ENCODE measurements at places on chromosomes 7 and 10.

DNA sequence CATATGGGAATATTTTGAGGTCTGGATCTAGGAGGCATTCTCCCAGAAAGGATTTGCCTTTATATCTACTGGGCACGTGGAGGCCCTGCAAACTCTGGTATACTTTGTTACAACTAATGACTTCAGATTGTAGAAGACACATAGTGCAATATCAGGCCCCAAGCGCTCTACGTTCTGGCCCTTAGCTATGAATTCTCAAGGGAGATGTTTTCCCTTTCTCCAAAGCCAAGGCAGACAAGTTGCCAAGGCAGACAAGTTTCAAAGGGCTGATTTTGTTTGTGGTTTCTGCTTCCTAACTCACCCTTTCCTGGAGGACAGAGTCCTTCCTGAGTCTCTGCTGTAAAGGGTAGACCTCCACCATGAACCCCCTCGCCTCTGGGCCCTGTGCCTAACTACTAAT lies 99.4 kb upstream of the CTTNBP2 start:
- no peak for DNase-seq

GRCh38 chr7:92749832-92750446 lies 86.4 kb downstream of the CDK6 start:
- DNase-seq = no peak

- DNase-seq = no peak
These were observed 305.4 kb upstream of the PFKP start for GRCh38 chr10:2761971-2762370.

DNA sequence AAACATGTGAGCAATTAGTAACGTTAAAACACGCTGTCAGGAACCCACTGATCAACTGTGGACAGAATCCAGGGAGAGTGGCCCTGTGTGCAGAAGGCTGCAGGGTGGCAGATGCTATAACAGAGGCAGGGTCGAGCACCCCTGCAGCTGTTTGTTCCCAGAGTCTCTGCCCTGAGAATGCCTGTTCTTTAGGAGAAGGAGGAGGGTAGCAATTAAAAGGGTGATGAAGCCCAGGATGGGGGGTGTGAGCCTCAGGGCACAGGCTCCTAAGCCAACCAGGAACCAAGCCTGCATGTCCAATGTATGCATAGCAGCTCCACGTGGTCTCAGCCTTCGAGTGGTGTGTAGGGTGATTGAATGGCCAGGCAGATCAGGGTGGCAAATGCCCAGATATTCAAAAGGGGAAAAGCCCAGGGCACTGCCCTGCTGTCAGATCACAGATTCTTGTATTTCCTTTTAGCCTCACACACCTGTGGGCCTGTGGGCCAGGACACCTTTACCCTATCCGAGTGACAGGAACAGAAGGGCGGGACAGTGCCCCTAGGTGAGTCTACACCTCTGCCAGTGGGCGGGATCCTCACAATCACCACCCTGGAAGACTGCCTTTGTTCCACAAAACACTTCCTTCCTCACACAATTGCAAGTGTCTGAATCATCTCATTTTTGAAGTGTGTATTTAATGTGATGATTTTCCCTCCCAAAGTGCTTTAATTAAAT lies 7.3 kb downstream of the WDFY4 start:
- DNase-seq = no peak

- peak; percentile 58 for DNase-seq
These were observed 26.4 kb upstream of the IL6 start for GRCh38 chr7:22700559-22701002.

GRCh38 chr10:92125144-92125543 lies 165.7 kb downstream of the CPEB3 start:
- DNase-seq = no peak

GRCh38 chr7:93973134-93973533 lies 31.0 kb downstream of the BET1 start:
- no peak for DNase-seq

GRCh38 chr7:32809347-32809746 lies 82.2 kb downstream of the KBTBD2 start:
- no peak for DNase-seq

DNA sequence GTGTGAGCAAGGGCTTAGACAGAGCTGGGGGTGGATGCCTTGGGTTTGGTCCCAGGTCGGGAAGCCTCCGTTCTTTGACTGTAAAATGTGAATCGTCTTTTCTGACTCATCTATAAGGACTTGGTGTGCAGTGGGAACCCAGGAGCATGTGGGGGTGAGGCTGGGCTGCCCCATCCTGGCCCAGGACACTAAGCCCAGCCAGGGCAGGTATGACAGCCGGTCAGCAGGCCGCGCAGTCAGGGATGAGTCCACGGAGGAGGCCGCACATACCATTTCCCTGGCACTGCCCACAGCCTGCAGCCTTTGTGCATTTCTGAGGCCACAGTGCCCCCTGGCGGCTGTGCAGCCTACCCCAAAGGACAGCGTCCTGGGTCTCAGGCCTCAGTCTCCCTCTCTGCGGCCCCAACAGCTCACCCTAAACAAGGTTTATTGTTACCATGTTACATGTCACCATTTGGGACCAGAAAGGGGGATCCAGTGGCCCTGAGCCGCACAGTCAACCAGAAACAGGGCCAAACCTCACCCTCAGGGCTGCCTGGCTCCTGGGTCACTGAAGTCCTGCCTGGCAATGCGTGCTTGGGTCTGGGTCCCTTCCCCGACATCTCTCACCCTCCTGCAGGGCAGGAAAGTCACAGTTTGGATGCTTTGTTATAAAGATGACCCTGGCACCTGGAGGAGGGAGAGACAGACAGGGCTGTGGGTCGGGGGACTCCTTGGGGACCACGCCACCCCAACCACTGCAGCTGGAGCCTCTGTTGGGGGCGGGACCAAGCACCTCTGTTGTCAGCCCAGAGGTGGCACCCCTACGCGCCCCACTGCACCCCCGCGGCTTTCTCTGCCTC lies 14.4 kb upstream of the SH2B2 start:
- peak; percentile 68 for DNase-seq

GRCh38 chr7:137818036-137818435 lies 28.7 kb downstream of the DGKI start:
- DNase-seq = peak; percentile 61

DNA sequence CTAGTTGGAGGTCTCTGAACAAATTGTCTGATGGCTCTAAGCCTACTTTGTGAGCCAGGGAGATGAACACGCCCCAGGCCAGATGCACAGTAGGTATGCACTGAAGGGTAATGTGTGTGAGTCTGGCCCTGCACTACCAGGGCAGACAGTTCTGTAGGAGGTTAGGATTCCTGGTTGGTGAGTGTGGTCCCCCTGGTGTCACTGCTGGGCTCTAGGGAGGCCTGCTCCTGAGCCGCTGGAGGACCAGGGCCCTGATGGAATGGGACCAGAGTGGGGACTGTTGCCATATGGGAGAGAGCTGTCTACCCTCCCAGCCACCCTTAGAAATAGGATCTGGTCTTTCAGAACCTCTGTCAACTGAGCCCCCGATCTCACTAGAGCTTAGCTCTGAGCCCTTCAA lies 42.0 kb downstream of the CDH23 start:
- DNase-seq = no peak

- DNase-seq = no peak
These were observed 1190.6 kb downstream of the SORCS1 start for GRCh38 chr10:105973902-105974301.

GRCh38 chr7:113550966-113551365 lies 367.8 kb downstream of the PPP1R3A start:
- no peak for DNase-seq

DNA sequence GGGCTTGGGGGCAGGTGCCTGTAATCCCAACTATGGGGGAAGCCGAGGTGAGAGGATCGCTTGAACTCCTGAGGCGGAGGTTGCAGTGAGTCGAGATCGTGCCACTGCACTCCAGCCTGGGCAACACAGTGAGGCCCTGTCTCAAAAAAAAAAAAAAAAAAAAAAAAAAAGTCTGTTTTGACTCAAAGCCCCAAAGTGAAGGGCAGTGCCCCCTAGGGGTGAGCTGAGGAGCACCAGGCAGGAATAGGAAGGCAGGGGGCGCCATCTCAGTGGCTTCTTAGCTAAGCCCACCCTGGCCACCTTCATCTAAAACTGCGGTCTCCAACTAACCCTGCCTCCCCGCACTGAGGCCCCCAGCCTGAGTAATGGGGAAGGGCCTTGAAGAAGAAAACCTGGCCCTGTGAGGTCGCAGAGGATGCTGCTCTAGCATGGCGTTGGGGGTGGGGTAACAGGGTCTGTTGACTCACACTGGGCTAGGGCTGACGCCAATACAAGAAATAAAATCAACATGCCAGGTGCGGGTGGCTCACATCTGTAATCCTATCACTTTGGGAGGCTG lies 9.8 kb downstream of the PODXL start:
- no peak for DNase-seq

DNA sequence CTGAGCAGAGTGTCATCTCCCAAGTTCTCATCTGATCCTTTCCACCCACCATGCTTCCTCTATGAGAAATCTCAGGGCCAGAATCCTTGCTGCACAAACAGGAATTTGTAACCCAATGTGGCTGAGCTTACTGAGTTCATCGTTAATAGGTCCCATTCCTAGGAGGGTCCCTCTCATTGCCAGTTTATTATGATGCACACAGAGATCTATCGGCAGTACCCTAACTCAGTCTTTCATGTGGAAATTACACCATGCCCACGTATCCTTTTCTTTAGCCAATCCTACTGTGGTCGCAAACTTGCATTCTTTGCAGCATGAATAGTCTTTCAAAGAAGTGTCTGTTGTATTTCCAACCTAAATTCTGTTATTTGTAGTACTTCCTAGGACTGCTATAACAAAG lies 12.1 kb downstream of the TMEM236 start:
- DNase-seq = no peak

DNA sequence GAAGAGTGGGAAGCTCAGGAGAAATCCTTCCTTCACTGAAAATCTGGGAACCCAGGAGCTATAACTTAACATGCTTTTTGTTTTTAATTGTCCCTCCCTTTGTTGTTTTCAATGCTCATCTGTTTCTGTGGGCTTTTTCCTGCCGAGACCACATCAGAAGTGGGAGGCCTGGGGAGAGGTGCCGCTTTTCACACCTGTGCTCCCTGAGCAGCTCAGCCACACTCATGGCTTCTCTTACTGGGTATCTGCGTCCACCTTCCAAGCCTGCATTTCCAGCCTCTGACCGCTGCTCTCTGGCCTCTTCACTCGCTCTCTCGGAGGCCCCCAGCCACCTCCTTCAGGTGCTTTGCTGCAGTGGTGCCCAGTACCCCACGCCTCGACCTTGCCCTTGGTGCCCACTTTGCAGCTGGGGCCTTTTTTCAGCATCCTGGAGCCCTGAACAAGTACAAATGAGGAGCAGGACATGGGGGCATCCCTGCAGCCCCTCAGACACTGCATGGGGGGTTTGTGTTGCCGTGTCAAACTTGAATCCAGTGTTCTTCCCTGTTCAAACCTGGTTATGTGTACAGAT lies 9.9 kb downstream of the C7orf57 start:
- no peak for DNase-seq

- peak; percentile 40 for DNase-seq
These were observed 127.0 kb upstream of the JCAD start for GRCh38 chr10:30186371-30186875.

DNA sequence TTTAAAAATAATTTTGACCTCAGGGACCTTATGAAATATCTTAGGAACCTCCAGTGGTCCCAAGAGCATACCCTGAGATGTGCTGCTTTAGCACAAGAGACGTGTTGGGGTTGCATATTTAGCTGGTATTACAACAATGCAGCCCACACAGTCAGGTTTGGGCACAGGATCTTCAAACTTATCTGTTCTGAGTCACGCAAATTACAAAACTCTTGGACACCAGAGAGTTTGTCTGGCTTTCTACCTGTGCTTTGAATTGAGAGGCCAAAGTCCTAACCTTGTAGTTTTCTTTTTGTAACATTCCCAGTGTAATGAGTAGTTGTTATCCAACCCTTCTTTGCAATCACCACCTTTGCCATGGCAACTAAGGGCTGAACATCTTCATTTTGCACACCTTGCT lies 163.5 kb upstream of the PCLO start:
- no peak for DNase-seq

DNA sequence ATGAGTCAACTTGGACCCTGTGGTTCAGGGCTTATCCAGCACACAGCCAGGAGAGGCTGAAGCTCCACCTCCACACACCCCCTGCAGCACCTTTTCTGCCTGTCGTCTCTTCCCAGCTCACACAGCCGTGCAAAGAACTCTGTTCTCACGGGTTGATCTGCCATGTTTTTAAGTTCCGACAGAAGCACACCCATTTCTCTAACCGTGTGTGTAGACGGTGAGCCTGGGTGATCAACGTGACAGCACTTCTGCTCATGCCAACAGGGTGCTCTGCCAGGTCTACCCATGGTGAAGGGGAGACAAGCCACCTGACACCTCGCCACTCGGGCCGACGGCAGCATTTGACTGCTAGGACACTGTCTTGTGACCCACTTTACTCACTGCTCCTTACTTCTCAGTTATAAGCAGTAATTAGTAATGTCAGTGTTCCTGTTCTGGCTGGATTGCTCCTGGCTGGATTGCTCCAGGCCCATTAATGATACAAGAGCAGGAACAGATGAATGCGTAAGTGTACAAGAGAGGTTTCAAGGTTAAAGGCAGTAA lies 90.5 kb downstream of the RNF216 start:
- DNase-seq = no peak

DNA sequence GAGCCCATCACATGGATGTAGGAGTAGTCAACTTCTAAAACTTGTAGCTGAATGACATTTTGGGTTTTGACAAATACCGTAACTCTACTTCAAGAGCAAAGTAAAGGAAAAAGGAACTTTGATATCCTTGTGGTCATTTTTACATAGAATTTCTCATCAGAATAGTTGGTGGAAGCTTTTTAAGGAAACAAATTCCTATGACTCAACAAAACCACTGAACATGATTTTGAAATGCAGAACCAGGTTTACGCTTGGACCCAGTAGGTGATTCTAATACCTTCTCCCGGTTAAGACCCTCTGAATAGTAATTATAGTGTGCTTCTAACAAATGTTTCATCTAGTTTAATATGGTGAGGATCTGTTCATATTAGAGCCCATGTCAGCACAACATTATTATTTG lies 307.8 kb downstream of the GPR37 start:
- no peak for DNase-seq

- DNase-seq = no peak
These were observed 209.0 kb downstream of the DIP2C start for GRCh38 chr10:480498-480927.

DNA sequence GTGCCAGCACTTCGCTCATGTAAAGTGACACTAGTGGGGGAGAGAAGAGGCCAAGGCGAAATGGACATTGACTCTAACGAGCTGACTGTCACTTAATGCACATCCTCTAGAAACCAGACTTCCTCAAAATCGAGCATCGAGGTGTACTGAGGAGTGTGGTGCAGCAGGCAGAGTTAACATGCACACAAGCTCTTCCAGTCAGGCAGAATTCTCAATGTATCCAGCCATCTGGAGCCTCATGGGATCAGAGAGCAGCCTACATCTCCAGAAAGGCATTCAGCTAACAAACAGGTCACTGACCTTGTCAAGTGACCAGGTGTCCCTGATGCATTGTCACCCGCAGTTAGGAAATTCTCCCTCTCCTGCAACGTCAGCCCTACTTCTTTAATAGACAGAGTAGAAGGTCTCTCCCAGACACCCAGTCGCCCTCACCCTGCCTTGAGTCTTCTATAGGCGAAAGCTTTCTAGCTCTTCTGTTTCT lies 259.8 kb upstream of the AOAH start:
- DNase-seq = no peak

DNA sequence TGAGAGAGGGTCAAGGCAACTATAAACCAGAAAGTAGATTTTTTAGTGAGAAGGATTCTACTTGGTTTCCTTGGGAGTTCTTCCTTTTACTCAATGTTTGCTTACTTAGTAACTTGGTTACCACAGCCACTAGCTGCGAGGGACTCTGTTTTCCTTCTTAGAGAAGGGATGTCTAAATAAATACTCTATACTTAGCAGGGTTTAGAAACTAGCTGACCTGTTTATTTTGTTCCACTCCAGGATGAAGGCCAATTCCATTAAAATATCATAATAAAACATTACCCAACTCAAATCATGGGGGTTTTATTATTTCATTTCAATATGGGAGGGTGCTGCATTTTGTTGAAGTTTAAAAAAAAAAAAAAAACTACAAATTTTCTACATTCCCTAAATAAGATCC lies 87.3 kb downstream of the PPP1R3A start:
- peak; percentile 54 for DNase-seq

Data from lung (tissue), 17 donors.